ENCODE measurements at places on chromosomes 7 and 10.
A peak's percentile ranks its signal among the peaks of the same experiment; 100 is the strongest.

GRCh38 chr7:129615018-129615417, 3.5 kb downstream of the NRF1 start:
- DNase-seq = no peak

DNA sequence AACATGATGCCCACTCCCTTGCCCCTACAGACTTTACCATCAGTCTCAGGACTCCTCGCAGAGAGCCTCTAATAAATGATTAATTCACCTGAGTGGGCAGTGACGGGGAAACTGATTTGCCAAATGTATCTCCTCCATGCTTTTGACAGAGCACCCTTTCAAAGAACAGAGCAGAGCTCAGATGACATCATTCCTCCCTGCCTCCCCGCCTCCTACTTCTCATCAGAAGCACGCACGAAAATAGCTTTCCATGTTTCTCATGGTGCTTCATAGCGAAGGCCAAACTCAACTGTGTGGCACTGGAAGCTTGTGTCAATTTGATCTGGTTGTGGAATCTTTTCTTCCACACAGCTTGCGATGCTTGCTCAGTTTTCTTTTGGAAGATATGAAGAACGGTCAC, 442.5 kb downstream of the RPS24 start:
- no peak for DNase-seq

DNA sequence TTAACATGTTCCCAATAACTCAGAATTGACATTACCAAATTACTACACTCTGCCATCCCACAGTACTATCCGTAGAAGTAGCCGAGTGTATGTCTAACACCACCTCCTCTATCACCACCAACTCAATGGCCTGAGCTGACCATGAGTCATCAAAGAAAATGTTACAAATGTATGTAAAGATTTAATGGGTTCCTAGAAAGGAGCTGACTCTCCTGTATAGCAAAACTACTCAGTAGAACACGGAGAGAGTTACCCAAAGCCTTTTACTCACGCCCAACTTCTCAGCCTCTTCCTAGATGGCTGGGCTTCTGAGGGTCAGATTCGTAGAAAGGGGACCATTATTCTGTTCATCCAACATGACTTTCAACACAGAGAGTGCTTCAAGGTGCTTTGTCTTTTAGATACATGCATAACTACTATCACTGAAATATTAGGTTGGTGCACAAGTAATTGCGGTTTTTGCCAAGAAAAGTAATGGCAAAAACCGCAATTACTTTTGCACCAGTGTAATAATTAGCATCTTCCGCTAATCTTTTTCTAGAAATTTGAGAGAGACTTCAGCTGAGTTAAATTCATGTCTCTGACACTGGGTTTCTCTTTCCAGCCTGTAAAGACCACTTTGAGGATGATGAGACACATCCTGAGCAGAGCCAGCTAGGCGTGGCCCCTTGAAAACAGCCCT, 24.0 kb upstream of the NANOS1 start:
- no peak for DNase-seq

GRCh38 chr10:10777279-10777678, 240.4 kb upstream of the CELF2 start:
- no peak for DNase-seq

- peak; percentile 59 for DNase-seq
These were observed 24.6 kb downstream of the PRSS2 start for GRCh38 chr7:142795339-142795863.

DNA sequence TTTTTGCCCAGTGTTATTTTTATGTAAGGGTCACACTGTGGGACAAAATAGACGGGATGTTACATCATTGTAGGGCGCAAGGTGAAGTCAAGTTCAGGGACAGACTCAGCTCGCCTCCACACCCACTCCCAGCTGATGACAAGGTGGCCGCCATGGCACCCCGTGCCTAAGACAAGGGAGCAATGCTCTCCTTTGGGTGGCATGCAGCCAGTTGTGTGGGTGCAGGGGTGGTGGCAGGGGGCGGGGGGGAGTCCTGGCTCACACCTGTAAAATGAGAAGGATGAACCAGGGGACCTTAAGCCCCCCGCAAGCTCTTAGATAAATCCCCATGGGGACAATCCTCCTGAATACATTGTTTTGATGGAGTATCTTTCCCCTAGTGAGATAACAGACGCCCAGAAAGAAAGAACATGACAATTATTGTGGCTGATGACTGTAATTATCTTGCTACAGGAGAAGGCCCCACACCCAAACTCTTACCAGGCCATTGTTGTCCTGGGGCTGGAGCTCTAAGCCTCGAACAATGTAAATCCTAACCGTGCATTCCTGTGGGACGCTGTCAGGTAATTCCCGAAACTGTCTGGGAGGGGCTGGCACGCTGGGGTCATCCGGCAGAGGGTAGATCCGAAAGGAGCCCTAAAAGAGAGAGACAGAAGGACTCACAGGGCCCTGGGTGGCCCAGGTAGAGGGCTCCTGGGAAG, 148.7 kb downstream of the MYOF start:
- no peak for DNase-seq

GRCh38 chr10:48404646-48405045, 98.2 kb downstream of the MAPK8 start:
- DNase-seq = no peak

DNA sequence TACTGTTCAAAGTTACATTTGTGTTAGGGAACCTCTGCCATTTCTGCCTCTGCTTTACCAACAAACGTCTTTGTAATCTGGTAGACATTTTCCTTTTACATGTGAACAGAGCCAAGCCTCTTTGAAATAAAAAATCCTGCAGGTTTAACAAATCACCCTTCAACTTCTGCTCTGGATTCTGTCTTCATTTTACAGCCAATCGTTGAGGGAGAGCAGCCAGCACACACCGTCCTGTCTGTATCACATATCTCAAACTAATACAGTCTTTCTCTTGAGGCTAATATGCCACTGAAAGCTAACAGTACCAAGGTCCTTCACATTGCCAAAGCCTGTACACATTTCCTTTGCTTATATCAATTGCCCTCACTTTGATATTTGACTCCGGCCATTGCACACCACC, 468.6 kb upstream of the TEX47 start:
- DNase-seq = no peak

- no peak for DNase-seq
These were observed 23.5 kb upstream of the ZNF12 start for GRCh38 chr7:6730343-6730633.

DNA sequence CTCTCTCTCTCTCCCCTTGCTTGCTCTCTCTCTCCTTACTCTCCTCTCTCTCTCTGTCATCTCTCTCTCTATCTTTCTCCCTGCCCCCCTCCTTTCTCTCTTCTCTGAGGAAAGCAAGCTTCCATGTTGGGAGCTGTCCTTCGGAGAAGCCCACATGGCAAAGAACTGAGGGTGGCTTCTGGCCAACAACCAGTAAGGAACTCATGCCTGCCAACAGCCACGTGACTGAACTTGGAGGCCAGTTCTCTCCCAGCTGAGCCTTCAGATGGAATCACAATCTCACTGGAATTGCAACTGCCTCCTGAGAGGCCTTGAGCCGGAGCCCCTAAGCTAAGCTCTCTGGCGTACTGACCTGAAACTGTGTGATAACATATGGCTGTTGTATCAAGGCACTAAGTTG, 12.0 kb upstream of the DHTKD1 start:
- no peak for DNase-seq

DNA sequence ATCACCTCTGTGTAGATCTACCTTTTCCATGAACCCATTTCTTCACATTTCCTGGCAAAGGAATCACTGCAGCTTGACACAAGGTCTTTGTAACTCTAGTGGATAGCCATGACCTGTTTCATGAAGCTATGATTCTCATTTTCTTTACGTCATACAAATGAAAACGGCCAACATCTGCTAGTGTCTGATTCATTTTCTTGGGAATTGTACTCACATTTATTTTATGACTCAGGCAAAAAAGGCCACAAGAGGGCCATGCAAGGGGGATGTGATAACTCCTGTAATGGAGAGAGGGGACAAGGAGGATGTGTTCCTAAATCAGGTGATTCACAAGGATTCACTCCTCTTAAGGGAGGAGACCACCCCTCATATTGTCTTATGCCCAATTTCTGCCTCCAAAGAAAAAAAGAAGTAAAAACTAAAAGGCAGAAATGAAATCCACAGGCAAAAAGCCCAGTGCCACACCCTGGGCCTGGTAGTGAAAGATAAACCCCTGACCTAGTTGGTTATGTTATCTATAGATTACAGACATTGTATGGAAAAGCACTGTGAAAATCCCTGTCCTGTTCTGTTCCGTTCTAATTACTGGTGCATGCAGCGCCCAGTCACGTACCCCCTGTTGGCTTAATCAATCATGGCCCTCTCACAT, 249.9 kb downstream of the IPMK start:
- DNase-seq = no peak

- no peak for DNase-seq
These were observed 1194.4 kb upstream of the SORCS1 start for GRCh38 chr10:108358912-108359311.

DNA sequence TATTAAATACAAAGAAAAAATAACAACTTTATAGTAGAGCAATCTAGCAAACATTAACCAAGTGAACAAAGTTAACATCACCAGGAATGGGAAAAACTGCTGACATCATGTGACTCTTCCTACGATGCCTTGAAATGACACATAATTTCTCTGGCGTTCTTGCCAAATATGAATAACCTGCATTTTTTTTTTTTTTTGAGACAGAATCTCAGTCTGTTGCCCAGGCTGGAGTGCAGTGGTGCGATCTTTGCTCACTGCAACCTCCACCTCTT, 126.5 kb upstream of the VKORC1L1 start:
- no peak for DNase-seq

DNA sequence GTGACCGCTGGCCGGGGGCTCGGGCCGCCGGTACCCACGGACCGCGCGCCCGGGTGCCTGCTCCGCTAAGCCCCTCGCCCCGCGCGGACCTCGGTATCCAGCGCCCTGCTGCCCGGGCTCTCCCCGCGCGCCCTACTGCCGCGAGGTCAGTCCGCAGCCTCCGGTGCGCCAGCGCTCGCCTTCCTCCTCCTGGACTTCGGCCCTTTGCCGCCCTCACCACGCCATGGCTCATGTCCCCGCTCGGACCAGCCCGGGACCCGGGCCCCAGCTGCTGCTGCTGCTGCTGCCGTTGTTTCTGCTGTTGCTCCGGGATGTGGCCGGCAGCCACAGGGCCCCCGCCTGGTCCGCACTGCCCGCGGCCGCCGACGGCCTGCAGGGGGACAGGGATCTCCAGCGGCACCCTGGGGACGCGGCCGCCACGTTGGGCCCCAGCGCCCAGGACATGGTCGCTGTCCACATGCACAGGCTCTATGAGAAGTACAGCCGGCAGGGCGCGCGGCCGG, 483 bp downstream of the GDF10 start:
- no peak for DNase-seq

- DNase-seq = no peak
These were observed 179.5 kb downstream of the DNAH11 start for GRCh38 chr7:21722371-21722770.

DNA sequence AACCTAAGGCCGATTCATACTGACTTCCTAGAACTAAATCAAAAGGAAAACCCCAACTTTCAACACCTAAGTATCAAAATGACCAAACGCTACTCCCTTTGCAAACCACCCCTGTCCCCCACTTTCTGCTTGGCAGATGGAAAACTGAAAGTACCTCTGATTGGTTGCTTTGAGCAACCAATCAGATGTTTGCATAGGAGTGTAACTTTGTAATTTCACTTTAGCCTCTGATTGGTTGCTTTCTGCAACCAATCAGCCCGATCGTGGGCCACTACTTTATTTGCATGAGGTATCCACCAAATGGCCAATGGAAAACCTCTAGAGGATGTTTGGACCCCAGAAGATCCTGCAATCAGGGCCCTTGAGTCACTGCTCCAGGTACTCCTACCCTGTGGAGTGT, 12.3 kb upstream of the SNX10 start:
- DNase-seq = no peak

DNA sequence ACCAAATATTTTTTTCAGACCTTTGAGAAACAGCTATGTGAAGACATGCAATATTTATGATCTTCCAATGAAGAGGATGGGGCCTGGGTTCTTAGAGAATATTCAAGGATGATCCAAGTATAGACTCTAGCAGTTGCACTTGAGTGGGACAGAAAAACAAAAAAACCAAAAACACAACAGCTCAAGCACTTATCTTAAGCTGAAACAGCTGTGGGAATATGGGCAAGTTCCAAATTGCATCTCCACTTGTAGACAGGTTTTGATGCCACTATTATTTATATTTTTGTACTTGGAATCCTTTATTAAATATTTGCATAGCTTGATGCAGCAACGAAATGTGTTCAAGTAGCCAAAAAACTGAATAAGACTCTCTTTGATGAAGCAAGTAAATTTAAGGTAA, 2.2 kb upstream of the PDK4 start:
- no peak for DNase-seq

DNA sequence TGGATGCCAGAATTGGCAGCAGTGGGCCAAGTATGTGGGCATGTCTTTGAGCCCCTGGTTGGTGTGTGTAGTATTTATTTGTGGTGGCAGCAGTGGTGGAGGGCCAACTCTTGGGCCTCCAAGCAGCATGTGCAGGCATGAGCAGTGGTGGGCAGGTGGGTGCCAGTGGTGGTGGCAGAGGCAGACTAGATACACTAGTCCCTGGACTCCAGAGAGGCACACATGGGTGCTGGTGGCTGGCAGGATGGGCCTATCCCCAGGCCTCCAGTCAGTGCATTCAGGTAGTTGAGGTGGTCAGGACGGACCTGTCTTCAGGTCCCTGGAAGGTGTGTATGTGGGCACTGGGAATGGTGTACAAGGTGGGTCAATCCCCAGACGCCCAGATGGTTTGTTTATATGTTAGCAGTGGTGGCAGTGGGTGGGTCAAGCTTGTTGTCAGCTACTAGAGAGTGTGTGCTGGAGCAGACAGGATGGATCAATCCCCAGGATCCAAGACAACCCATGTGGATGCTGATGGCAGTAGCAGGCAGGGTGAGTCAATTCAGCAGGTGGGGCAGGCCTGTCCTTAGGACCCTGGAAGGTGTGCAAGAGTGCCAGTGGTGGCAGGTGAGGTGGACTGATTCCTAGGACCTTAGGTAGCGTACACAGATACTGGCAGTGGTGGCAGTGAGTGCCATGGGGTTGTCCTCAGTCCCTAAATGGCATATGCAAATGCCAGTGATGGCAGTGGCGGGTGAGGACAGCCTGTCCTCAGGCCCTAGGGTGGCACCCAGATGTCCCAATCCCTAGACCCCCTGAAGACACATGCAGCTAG, 294.3 kb downstream of the RPS24 start:
- DNase-seq = no peak

DNA sequence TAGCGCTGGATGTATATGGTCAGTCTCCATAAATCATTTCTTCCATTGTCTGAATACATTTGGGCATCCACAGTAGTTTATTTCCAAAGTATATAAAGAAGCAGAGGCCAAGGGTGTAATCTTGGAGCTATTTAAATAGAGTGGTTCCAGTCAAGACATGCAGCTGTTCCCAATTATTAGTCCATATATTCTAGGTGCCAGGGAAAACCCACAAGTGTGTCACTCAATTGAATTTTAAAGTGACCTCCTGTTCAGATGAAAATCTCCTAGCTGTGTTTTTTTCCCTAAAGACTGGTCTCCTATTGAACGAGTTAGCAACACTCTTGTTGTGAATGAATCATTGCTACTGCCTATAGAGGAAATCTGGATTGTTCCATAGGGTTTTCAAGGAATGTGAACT, 260.2 kb upstream of the BMPER start:
- no peak for DNase-seq
